Thoracic aorta (tissue), 2 donors: ENCODE measurements at places on chromosomes 7 and 10.

DNA sequence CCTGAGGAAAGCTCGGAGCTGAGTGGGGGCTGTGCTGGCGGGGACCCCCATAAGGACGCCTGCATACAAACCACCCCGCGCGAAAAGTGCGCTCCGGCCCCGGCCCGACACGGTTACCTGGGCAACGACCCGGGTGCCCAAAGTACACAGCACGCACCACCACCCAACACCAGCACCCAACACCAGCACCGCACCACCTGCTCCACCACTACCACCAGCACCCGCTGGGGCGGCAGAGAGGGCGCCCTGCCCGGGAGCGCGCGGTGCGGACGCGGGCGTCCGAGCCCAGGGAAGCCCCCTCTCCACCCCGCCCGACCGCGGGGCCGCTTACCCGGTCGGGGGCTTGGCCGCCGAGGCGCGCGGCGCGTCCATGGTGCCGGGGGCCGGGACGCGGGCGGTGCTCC, 345 bp downstream of the COBL start:
- no peak for DNase-seq

GRCh38 chr10:18352175-18352574, 212.0 kb downstream of the CACNB2 start:
- DNase-seq, result no peak

GRCh38 chr7:98265841-98266271, 13.8 kb upstream of the TECPR1 start:
- no peak for DNase-seq

- no peak for DNase-seq
Measured at GRCh38 chr10:10803278-10803677, 214.4 kb upstream of the CELF2 start.

DNA sequence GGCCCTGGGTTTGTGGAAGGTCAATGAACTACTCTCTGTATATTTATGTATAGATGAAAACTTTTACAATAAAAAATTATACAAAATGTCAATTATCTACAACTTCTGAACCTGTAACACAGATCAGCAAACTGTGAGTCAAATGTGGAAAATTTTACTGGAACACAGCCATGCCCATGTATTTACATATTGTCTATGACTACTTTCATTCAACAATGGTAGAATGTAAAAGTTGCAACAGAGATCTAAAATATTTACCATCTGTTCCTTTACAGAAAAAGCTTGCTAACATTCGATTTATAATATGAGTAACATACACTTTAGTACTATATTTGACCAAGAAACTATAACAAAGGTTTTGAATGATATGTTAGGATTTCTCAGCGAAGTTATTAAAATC, 481.6 kb downstream of the PARD3 start:
- no peak for DNase-seq

DNA sequence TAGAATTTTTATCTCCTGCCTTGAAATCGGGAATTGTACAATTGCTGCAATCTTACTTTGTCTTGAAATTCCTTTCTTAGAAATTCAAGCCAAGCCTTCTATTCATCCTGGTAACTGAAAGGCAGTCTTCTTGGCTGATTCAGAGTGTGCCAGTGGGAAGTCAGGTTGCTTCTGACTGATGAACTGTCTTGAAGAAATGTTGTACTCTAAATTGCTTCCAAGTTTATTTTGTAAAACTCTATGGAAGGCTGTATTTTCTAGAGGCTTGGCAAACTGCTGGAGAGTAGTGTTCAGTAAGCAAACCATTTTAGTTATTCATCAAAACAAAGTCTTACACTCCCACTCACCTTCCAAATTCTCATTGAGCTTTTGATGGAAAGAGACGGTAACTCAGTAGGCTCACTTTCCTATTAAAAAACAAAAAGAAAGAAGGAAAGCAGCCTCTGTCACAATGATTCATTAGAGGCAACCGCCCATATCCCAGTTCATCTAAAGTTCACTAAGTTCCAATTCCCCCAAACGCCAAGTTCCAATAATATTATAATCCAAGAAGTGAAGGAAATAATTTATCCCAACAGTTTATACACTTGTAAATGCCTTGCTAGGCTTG, 187.9 kb upstream of the MALRD1 start:
- no peak for DNase-seq

DNA sequence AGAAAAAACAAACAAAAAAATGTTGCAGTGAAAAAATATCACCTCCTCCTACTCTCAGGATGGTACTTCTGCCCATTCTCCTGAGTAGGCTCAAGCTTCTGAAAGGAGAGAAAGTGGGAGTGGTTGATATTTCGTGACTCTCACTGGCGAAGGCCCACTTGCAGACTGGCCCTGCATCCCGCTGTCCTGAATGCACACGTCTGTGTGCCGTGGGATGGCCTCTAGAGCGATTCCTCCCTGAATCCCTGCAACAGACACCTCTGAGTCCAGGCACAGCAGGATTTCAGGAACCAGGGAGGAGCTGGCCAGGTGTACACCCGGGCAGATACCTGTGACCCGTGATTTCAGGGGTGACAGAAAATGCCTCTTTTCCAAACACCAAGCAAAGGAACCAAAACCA, 319.2 kb downstream of the DPP6 start:
- no peak for DNase-seq

- DNase-seq, result no peak
Measured at GRCh38 chr10:71995887-71996575, 31.8 kb downstream of the CHST3 start.

GRCh38 chr7:16841681-16842080, 36.9 kb upstream of the AGR2 start:
- no peak for DNase-seq

GRCh38 chr7:134121632-134122139, 5.5 kb upstream of the LRGUK start:
- no peak for DNase-seq

GRCh38 chr7:9240001-9240400, 806.6 kb downstream of the NXPH1 start:
- no peak for DNase-seq

GRCh38 chr10:59360605-59361405, 1.5 kb downstream of the FAM13C start:
- DNase-seq, result no peak

- no peak for DNase-seq
Measured at GRCh38 chr10:23439452-23439960, 631 bp downstream of the OTUD1 start.

DNA sequence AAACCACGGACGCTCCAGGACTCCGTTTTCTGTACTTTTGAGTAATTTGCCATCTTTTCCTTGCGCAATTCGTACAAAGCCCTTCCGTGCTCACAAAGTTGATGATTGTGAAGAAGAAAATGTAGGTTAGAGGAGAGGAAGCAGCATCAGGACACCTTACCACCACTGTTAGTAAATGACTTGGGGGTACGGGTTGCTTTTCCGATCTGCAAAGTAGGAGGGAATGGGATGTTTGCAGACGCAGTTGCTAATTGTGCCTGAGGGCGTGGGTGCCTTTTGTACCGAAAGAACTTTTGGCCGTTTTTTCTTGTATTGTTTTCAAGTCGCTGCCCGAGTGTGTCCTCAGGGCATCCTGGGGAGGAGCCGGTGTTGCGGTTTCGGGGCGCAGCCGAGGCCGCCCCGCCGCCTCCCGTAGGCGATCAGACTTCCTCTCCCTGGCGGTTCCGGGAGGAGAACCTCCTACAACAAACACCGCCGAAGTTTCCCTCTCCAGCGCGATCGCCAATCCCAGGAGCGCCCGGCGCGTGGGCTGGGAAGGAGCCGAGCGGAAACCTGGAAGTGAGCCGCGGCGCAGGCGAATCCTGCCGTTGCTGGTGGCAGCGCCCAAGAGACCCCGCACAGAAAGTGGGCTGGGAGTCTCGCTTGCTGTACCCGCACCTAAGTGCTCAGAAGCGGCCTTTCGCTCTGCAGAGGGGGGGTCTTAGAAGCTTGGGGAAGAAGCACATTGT, 1.0 kb downstream of the PRR15 start:
- no peak for DNase-seq

GRCh38 chr7:98024075-98024474, 34.1 kb upstream of the OCM2 start:
- DNase-seq, result no peak

DNA sequence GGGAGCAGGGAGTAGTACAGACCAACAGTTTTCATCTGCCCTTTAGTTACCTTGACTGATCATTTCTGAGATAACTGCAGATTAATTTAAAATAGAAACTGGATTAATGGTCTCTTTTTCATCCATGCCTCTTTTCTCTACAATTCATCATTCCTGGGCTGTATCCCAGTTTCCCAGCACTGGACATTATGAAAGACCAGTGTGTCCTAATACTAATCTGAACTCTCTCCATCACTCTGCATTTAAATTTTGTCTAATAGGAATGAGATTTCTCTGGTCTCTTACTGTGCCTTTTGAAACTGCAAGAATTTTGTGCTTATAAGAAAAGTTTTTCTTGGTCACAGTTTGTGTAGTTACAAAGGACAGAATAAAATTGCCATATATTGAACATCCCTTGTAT, 12.7 kb downstream of the PLEKHA8 start:
- no peak for DNase-seq

GRCh38 chr10:128885573-128886555, 581.2 kb upstream of the MGMT start:
- DNase-seq, result no peak

GRCh38 chr7:73822319-73823173, 8.2 kb upstream of the CLDN4 start:
- DNase-seq, result no peak

GRCh38 chr10:30170146-30170545, 110.8 kb upstream of the JCAD start:
- DNase-seq, result no peak

- no peak for DNase-seq
Measured at GRCh38 chr7:125516194-125516593, 586.6 kb upstream of the POT1 start.

DNA sequence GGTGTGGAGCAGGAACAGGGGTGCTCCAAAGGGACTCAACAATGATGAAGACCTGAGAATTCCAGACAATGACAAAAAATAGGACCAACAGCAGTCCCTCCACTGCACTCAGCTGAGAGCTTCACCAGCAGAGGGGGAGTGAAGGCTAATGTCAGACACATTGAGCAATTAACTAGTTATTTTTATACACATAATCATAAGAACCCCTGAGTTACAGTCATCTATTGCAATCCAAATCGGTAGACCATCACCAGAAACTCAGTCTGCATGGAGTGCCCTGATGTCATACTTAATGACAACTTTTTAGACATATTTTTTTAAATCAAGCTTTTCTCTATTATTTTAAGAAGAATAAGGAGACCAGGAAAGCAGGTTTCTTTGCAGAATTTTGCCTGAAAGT, 30.6 kb upstream of the IKZF1 start:
- DNase-seq, result no peak

GRCh38 chr10:35384265-35384868, 48.1 kb downstream of the CCNY start:
- DNase-seq, result no peak

DNA sequence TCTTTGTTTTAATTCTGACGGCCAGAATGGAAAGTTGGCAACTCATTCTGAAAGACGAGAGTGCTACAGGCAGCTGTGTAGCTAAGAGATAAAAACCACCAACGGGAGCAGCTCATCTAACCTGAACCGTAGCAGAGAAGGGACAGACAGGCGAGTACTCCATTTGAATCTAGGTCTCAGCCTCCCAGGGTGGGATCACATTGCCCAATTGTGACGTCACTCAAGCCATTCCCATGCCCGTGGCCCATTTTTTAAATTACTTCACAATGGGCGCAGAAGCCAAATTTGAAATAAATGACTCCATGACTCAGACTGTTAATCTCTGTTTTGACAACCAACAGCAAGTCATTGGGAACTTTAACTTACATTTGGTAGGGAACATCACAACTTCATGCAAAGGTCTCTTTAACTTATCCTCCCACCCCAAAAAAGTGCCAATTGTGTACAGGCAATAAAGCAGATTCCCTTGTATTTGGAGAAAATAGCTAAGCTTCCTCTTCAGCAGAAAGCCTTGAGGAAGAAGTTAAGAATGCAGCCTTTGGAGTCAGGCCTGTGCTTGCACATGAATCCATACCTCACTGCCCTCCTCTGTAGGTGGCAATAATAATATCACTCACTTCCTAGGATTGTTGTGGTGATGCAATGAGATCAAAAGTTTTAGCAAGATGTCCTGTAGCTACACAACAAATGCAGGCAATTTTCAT, 93.2 kb upstream of the KIF5B start:
- DNase-seq, result peak; percentile 67

- DNase-seq, result no peak
Measured at GRCh38 chr7:17304926-17305325, 6.5 kb downstream of the AHR start.

DNA sequence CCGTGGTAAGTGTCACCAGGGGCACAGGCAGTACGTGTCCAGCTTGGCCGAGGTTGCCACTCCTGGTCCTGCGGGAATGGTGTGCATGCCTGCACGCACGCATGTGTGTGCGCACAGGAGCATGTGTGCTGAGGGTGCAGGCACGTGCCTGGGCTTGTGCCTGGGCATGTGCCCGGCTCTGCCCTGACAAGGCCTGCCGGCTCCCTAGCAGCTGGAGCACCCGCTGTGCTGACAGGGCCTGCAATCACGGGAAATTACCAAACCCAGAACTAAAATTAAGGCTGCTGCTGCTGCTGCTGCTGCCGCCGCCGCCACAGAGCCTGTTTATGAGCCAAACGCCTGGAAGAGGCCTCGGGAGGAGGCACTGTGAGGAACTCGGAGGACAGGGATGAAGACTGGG, 28.7 kb downstream of the GHRHR start:
- no peak for DNase-seq

GRCh38 chr10:35564341-35564968, 40.7 kb upstream of the GJD4 start:
- no peak for DNase-seq

- no peak for DNase-seq
Measured at GRCh38 chr10:132066812-132067211, 1.1 kb downstream of the JAKMIP3 start.

DNA sequence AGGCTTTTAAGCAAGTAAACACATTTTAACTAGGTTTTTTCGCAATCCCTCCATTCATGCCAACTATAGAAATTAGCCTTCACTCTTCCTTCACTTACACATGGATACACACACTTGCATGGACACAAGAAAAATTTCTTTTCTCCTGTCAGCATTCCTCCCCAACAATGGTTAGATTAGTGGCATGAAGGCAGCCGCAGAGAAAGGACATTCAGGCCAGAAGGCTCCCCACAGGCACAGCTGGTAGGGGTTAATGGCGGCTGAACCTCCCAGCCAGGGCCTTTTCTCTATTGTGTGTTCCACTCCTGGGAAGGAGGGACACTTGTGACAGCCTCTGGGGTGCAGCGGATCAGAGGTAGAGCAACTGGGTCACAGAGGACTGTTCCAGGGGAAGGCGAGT, 255.0 kb upstream of the SP8 start:
- DNase-seq, result no peak

GRCh38 chr10:86979296-86979818, 11.1 kb downstream of the ADIRF start:
- DNase-seq, result no peak

GRCh38 chr10:69217119-69217754, 2.9 kb upstream of the HKDC1 start:
- no peak for DNase-seq

- no peak for DNase-seq
Measured at GRCh38 chr7:75915416-75916156, 631 bp downstream of the POR start.

DNA sequence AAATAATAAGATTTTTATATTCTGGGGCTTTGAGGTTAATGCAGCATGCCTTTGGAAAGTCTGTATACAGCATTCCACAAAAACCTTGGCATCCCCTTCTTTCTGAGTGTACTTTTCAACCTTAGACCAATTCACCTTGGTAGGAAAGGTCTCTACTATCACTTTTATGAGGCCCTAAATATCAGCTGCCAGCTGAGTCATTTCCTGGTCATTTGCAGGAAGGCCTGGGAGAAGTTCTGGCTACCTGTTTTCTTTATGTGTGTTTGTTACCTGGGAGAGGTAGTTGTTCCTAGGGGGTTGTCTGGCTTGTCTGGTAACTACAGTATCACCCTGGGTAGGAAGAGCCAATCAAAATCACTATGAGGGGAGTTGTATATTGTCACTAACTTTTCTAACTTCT, 4.1 kb downstream of the SPAM1 start:
- no peak for DNase-seq
